ENCODE measurements at places on chromosomes 11 and 22.

GRCh38 chr22:45454275-45454674, 40.8 kb downstream of the RIBC2 start:
- no peak for DNase-seq

DNA sequence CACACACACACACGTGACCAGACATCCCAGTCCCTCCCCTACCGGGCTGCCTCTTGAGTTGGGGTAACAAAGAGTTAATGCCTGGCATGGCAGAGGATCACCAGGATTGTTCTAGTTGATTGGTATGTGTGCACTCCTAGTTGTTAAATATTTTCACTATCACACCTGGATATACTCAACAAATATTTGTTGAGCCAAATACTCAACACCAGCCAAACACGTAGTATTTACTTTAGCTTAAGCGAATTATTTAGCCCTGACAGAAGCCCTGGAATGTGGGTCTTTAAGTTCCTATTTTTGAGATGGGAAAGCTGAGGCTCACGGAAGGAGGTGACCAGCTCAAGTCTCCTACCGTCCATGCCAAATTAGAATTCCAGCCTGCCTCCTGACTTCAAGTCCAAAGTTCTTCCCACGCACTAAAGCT, 10.5 kb downstream of the CD3E start:
- DNase-seq = no peak

- no peak for DNase-seq
Observed at GRCh38 chr22:21972293-21972779, 10.3 kb downstream of the TOP3B start.

DNA sequence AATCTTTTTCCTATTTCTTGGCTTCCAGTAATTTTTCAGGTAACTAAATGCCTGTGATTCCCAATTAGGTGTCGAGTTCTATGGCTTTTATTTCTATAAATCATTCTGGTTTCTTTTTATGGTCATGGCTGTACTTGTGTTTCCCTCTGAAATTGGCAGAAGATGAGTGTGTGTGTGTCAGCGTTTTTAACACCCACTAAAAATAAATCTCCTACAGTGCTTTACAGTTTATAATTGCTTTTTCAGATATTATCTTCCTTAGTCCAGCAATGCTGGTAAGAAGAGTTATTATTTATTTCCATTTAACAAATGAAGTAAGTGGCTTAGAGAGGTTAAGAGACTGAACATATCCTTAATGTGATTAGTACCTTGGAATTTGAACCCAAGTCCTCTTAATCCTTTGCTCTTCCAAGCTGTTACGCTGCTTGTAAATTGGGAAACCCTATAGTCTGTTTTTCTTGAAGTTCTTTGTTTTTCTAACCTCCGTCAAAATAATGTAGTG, 125.2 kb downstream of the TEAD1 start:
- DNase-seq = no peak

DNA sequence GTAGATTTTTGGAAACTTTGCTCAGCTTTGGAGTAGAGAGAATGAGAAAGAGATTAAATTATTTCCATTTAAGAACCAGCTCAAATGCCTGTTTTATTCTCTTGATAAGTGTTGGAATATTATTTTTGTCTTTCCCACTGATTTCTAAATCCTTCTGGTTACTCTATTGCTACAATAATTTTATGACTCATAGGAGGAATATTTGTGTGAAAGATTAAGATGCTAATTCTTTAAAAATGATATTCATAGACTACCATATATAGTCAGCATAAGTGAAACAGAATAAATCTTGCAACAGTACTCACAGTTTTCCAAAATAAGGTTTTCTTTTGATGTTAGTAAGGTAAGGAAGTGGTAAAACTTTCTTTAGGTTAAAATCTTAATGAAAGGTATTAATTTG, 60.9 kb downstream of the YAP1 start:
- DNase-seq = peak; percentile 42

DNA sequence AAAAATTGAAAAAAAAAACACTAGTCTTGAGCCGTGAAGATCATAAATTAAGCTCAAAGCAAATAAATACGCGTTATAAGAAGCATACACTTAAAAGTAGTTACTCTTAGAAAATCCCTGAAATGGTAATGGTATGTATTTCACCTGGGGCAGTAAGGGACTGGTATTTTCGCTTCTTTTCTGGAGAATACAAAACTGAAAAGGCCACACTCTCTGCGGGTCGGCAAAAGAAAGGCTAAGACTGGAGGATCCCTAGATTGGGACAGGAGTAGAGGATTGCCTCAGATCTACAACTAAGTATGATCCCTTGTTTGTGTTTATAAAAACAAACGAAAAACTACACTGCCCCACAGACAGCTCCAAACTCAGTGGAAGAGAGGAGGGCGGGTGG, 617 bp downstream of the TSG101 start:
- DNase-seq = no peak

DNA sequence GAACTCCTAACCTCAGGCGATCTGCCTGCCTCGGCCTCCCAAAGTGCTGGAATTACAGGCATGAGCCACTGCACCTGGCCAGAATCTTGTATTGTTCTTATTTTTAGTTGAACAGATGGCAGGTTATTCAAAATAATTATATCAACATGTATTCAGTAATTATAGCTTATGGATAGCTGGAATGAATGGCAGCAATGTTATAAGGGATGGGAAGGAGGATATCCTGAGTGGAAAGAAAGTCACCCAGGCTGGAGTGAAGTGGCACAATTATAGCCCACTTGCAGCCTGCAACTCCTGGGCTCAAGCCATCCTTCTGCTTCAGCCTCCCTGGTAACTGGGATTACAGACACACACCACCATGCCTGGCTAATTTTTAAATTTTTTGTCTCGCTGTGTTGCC, 88.1 kb downstream of the MED15 start:
- no peak for DNase-seq

DNA sequence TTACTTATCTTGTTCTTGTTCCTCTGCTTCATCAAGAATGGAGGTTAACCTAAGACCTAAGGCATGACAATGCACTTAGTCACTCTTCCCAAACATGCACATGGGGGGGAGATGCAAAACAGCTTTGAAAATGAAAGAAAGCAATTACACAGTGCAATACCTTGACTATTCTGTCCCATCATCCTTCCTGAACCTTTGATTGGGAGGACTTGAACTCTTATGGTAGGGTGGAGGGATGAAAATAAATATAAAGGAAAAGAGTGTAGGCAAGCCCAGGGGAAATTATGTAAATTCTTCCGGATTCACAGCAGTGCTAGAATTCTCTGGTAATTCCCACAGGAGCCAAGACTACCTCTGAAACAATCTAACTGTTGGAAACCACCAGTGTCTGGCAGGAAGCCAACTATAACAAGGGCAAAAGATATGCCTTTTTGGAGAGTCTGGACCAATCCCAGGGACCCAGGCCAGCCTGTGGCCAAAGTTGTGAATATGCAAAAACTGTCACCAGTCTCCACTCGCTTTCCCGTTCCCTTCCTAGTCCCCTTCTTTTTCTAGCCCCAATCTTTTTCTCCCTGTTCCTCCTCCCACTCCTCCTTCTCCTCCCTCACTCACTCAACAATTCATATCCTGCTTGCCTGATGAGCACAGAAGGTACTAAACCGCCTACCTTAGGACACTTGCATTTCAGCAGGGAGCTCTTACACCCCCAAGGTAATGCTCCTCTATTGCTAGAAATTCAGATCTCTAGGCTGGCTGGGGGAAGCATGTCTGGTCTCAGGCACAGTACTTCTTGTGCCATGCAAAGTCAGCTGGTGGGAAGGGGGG, 2.5 kb upstream of the RCN1 start:
- peak; percentile 84 for DNase-seq

- no peak for DNase-seq
Observed at GRCh38 chr22:39496131-39496838, 5.8 kb upstream of the MIEF1 start.

GRCh38 chr11:45267652-45268299, 18.4 kb downstream of the SYT13 start:
- DNase-seq = no peak

DNA sequence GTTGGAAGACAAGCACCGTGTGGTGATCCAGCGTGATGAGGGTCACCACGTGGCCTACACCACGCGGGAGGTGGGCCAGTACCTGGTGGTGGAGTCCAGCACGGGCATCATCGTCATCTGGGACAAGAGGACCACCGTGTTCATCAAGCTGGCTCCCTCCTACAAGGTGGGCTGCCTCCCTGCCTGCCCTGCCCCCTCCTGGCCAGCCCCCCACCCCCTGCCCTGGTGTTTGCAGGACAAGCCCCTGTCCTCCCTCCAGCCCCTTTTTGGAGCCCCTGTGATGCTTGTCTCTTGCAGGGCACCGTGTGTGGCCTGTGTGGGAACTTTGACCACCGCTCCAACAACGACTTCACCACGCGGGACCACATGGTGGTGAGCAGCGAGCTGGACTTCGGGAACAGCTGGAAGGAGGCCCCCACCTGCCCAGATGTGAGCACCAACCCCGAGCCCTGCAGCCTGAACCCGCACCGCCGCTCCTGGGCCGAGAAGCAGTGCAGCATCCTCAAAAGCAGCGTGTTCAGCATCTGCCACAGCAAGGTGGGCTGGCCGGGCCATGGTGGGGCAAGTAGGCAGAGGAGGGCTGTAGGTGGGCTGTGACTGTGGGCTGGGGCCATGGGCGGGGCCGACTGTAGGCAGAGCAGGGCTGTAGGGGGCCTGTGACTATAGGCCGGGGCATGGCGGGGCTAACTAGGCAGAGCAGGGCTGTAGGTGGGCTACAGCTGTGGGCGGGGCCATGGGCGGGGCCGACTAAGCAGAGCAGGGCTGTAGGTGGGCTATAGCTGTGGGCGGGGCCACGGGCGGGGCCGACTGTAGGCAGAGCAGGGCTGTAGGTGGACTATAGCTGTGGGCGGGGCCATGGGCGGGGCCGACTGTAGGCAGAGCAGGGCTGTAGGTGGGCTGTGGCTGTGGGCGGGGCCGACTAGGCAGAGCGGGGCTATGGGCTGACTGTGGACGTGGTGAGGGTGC, 13.6 kb downstream of the MUC2 start:
- no peak for DNase-seq

GRCh38 chr11:112302226-112302868, 41.7 kb upstream of the PLET1 start:
- DNase-seq = no peak

DNA sequence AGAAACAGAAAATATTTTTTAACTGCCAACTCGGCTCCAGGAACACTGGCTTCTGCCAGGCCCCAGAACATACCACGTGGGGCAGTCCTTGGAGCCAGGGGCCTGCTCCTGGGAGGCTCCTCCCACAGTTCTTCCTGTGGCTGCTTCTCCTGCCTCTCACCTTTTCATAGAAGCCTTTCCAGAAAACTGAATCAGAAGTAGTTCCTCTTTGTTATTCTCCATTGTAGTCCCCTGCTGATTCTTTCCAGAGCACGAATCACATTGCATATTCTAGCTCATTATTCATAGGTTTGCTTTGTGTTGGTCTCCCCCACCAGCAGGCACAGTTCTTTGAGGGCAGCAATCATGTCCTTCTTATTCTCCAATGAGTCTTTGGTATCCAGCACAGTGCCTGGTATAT, 106.0 kb downstream of the EFCAB6 start:
- no peak for DNase-seq

- DNase-seq = peak; percentile 82
Observed at GRCh38 chr22:27107824-27108223, 450.4 kb downstream of the MIAT start.

- no peak for DNase-seq
Observed at GRCh38 chr11:59771605-59772004, 16.4 kb downstream of the STX3 start.

- no peak for DNase-seq
Observed at GRCh38 chr11:73862986-73863385, 13.7 kb downstream of the COA4 start.

- DNase-seq = no peak
Observed at GRCh38 chr22:46193898-46194310, 43.6 kb downstream of the PPARA start.

DNA sequence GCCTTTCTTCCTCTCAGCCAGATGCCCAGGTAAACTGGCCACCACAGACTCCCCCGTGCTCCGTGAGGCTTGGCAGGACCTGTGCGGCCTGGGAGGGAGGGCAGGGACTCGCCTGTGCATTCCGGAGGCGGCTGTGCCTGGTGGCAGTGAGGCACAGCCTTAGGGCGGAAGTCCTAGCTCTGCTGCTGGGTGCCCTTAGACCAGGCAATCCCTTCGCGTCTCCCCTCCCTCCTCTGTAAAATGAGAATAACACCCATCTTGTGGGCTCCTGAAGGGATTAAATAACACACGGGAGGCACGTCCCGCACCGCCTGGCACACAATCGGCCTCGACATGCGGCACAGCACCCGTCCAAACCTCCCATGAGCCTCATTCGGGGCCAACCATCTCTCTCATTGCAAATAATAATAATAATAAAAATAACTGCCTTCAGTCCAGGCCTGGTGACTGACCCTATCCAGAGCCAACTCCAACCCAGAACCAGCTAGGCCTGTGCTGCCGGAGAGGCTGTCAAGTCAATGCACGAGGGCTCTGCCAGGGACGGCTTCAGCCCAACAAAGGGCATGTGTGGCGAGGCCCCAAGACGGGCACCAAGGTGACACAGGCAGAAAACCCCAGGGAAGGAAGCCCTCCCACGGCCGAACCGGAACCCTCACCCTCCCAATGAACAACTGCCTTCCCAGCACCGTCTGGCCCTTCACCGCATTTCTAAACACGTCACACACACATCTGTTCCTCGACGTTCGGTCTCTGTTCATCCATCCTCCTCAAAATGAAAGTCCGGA, 8.2 kb downstream of the LTO1 start:
- DNase-seq = no peak

DNA sequence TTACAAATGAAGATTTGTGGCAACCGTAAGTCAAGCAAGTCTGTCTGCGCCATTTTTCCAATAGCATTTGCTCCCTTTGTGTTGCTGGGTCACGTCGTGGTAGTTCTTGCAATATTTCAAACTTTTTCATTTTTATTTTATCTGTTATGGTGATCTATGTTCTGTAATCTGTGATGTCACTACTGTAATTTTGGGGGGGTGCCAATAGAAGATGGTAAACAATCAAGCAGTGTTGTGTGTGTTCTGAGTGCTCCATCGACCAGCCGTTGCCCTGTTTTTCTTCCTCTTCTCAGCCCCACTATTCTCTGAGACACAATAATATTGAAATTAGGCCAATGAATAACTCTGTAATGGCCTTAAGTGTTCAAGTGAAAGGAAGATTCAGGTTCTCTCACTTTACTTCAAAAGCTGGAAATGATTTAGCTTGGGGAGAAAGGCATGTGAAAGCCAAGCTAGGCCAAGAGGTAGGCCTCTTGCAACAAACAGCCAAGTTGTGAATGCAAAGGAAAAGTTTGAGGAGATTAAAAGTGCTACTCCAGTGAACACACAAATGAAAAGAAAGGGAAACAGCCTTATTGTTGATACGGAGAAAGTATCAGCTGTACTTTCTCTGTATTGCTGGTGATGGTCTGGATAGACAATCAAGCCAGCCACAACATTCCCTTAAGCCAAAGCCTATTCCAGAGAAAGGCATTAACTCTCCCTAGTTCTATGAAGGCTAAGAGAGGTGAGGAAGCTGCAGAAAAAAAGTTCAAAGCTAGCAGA, 7.5 kb downstream of the ZC3H12C start:
- DNase-seq = no peak

DNA sequence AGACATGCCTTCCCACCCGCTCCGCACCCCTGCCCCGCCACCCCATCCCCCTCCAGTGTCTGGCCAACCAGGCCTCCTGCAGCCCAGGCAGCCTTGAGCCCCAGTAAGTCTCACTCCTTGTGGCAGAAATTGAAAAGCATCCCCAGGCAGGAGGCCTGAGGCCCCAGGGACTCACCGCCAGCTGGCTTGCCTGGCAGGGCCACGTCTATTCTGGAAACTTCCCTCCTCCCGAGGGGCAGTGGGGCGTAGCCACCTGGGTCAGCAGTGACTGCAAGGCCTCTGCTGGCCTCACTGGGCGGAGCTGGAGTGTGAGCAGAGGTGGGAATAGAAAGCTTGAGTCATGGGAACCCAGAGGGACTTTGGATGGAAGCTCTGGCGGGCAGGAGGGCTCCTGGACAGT, 26.3 kb downstream of the ANO1 start:
- DNase-seq = no peak
